MG63 (cell line): ENCODE measurements at places on chromosomes 6 and 20. TPM values are rescaled to one million over a fixed set of nuclear protein-coding genes. Genes with fewer than 3 reads are reported as not detected.

The SRMS gene
- total RNA-seq: not detected in 2 replicates

The PXDC1 gene
- 67.9 and 71.9 TPM in 2 replicates for total RNA-seq

The TSPO2 gene
- not detected in 2 replicates for total RNA-seq

The DLK2 gene
- total RNA-seq: 1.5 TPM in 1 of 2 replicates, not detected in the other

The SENP6 gene
- total RNA-seq: 40.6 and 69.9 TPM in 2 replicates

The LTB gene
- total RNA-seq: not detected in 2 replicates

The CAP2 gene
- 3.2 and 5.4 TPM in 2 replicates for total RNA-seq

The EPPIN gene
- total RNA-seq: not detected in 2 replicates

The LY6G6F gene
- not detected in 2 replicates for total RNA-seq

The EEF1A2 gene
- 62.5 and 113 TPM in 2 replicates for total RNA-seq

The KCNQ5 gene
- 7.8 and 10.6 TPM in 2 replicates for total RNA-seq

The MOCS1 gene
- 1.4 and 2.6 TPM in 2 replicates for total RNA-seq

The CDH4 gene
- total RNA-seq: not detected in 2 replicates

The ERVFRD-1 gene
- total RNA-seq: not detected in 2 replicates

The SPDEF gene
- total RNA-seq: not detected in 2 replicates

The BACH2 gene
- total RNA-seq: not detected in 2 replicates

The CLPSL2 gene
- not detected in 2 replicates for total RNA-seq

The TRIM15 gene
- total RNA-seq: not detected in 2 replicates

The BPIFB1 gene
- not detected in 2 replicates for total RNA-seq

The DOK5 gene
- 1.9 and 3.3 TPM in 2 replicates for total RNA-seq

The CUL9 gene
- 6.2 and 47.2 TPM in 2 replicates for total RNA-seq

The C20orf204 gene
- 0.95 and 1.3 TPM in 2 replicates for total RNA-seq

The PI3 gene
- not detected in 2 replicates for total RNA-seq

The ASCC3 gene
- 19.0 and 32.2 TPM in 2 replicates for total RNA-seq

The BPIFB2 gene
- total RNA-seq: not detected in 2 replicates

The OR2B6 gene
- total RNA-seq: not detected in 2 replicates

The CTNNBL1 gene
- total RNA-seq: 44.9 and 49.3 TPM in 2 replicates

The HFE gene
- total RNA-seq: 7.7 and 9.1 TPM in 2 replicates

The PHACTR3 gene
- total RNA-seq: not detected in 2 replicates

The SUPT3H gene
- total RNA-seq: not detected in 2 replicates

The TRPC4AP gene
- 65.8 and 97.7 TPM in 2 replicates for total RNA-seq

The NFATC2 gene
- total RNA-seq: not detected in 2 replicates

The ULBP2 gene
- total RNA-seq: 2.2 and 7.4 TPM in 2 replicates

The GRM1 gene
- 0.05 and 0.20 TPM in 2 replicates for total RNA-seq

The OXT gene
- not detected in 2 replicates for total RNA-seq

The NHSL1 gene
- 1.3 and 8.7 TPM in 2 replicates for total RNA-seq

The RAD21L1 gene
- 0.10 and 2.4 TPM in 2 replicates for total RNA-seq

The JPH2 gene
- 6.5 and 9.9 TPM in 2 replicates for total RNA-seq

The MICB gene
- 13.1 and 17.6 TPM in 2 replicates for total RNA-seq

The KHDRBS2 gene
- not detected in 2 replicates for total RNA-seq

The FAM83B gene
- not detected in 2 replicates for total RNA-seq

The ZC2HC1B gene
- total RNA-seq: not detected in 2 replicates

The TTBK1 gene
- not detected in 2 replicates for total RNA-seq

The THBS2 gene
- 165 and 194 TPM in 2 replicates for total RNA-seq
